ENCODE measurements at places on chromosomes 4 and X. TPM values are rescaled to one million over a fixed set of nuclear protein-coding genes. Genes with fewer than 3 reads are reported as not detected.

DNA sequence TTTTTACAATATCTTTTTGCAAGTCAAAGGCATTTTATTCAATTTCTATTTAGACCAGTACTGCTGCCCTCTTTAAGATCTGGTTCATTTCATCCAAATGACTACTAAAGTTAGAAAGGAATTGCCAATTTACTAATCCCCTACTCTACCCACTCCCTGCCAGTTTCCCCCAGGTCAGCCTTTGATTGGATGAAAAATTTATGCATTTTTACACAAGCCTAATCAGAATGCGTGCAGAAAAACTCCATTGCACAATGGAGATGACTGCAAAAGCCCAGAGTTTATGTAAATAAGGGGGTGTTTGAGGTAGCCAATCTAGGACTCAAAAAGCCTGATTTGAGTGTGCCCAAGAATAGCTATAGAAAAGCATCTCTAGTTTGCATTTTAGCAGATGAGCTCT, 310.6 kb downstream of the PABPC4L start:
- no peak for DNase-seq
- H3K36me3 ChIP-seq, result no peaks in the 10 kb centered on the region
- H3K27me3 ChIP-seq, result no peaks in the 10 kb centered on the region
- no peak overlapping the region for H3K27ac ChIP-seq

DNA sequence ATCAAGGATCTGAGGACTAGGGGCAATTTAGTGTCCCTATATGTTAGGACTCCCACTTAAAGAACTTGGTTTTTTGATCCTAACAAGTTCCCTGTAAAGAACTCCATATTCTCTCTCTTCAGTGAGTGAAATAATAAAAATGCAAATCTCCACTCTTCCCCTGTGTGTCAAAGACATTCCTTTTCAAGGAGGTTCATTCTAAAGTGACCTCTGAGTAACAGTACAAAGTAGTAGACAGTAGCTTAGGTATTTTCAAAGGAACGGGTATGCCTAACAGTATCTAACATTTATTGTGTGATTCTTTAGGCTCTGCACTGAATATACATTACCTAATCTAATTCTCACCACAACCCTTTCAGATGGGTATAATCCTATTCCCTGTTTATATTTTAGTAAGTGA, 58.4 kb upstream of the SCOC start:
- H3K4me3 ChIP-seq, result no peak overlapping the region
- DNase-seq, result no peak
- peaks cover 11% of the 10 kb centered on the region for H3K4me1 ChIP-seq
- no peaks in the 10 kb centered on the region for H3K36me3 ChIP-seq

- H3K27ac ChIP-seq, result no peak within 1 kb of the TSS
- no peak for DNase-seq
- H3K4me1 ChIP-seq, result no peaks in the 10 kb centered on the region
- peaks cover 24% of the 10 kb centered on the region for H3K27me3 ChIP-seq
- no peak within 1 kb of the TSS for H3K4me3 ChIP-seq
- H3K36me3 ChIP-seq, result no peaks in the 10 kb centered on the region
Measured at GRCh38 chrX:130385520-130385919, at the start of gene GPR119. Gene GPR119, minus strand, starts transcription at chrX:130385674. Its CDS starts 227 bp downstream, at chrX:130385447.

GRCh38 chr4:167688660-167689142, 403.6 kb upstream of the ANXA10 start:
- no peak for DNase-seq
- H3K36me3 ChIP-seq, result no peaks in the 10 kb centered on the region
- no peak overlapping the region for H3K27ac ChIP-seq
- peaks cover 3% of the 10 kb centered on the region for H3K4me1 ChIP-seq
- H3K4me3 ChIP-seq, result peak overlapping the region; percentile 22

GRCh38 chrX:22803353-22803752, 196.4 kb upstream of the DDX53 start:
- H3K36me3 ChIP-seq, result no peaks in the 10 kb centered on the region
- H3K4me1 ChIP-seq, result peaks cover 8% of the 10 kb centered on the region
- H3K27ac ChIP-seq, result no peak overlapping the region
- H3K4me3 ChIP-seq, result no peak overlapping the region
- no peaks in the 10 kb centered on the region for H3K27me3 ChIP-seq
- no peak for DNase-seq

DNA sequence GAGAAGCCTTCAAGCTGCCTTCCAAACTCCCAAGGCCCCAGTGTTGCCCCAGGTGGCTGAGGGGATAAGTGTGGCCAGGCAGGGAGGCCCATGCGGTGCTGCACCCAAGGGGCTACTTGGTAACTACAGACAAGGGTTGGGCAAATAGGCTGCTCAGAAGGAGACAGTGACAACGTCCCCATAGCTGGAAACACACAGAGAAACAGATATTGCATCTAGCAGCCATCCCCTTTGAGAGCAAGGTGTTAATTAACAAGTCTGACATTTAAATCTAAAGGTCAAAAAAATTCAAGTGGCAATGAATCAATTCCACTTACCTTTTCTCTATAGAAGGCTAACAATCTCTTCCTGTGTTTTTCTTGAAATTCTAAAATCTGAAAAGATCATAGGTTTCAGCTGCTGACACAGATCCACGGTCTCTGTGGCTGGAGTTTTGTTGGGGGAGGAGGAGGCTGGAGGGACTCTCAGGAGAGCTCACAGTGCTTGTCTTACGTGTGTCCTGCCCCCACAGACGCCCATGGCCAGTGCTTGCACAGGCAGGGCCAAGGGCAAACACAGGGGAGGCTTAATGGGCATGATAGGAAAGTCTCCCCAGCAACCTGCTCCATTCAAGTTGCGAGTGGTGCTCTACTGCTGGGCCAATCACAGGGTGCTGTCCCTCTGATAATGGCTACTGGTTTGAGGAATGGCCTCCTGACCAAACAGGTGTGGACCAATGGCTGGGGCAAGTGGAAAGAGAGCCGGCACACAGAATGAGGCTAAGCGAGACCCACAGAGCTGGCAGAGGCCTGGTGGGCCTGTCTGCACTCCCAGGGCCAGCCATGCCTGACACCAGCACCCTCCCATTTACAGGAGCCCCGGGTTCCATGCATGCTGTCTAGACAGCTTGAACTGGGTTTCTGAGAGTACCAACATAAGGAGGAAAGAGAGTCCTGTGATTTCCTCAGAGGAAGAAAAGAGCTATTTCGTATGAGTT, 22.6 kb downstream of the RNF212 start:
- no peak for DNase-seq
- H3K4me1 ChIP-seq, result no peaks in the 10 kb centered on the region
- H3K36me3 ChIP-seq, result no peaks in the 10 kb centered on the region
- H3K27ac ChIP-seq, result no peak overlapping the region
- peaks cover 5% of the 10 kb centered on the region for H3K27me3 ChIP-seq

DNA sequence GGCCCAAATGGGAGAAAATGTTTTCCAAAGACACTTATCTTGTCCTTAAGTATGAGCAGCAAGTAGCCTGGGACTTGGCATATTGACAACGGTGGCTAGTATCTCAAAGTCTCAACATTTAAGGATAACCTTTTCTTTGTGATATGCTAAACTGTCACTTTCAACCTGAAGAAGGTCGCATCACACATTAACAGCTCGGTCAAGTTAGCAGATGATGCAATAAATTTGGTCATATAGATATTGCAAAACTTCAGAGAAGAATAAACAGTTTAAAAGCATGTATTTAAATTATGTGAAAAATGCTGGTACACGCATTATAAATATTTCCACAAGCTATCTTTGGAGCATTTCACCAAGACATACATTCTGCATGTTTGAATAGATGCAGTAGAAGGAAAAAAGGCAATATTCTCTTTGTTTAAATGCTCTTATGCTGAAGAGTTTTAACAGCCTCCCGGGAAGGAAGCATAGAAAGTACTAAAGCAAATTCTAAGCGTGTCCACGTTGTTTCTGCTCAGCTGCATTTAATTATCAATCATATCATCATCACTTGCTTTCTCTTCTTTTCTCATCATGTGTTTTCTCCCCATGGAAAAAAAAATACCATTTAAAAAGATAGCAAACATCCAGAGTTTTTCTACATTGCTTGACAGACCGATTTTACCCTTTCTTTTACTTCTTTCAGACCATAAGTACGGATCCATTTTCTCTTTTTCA, 24.2 kb downstream of the ARHGAP6 start:
- no peak overlapping the region for H3K27ac ChIP-seq
- peaks cover 2% of the 10 kb centered on the region for H3K27me3 ChIP-seq
- H3K4me3 ChIP-seq, result no peak overlapping the region
- peaks cover 3% of the 10 kb centered on the region for H3K4me1 ChIP-seq

- H3K4me1 ChIP-seq, result peaks cover 19% of the 10 kb centered on the region
- no peak overlapping the region for H3K27ac ChIP-seq
- H3K36me3 ChIP-seq, result no peaks in the 10 kb centered on the region
- no peaks in the 10 kb centered on the region for H3K27me3 ChIP-seq
- H3K4me3 ChIP-seq, result no peak overlapping the region
- no peak for DNase-seq
Measured at GRCh38 chr4:104975617-104976016, 171.1 kb upstream of the TET2 start.

DNA sequence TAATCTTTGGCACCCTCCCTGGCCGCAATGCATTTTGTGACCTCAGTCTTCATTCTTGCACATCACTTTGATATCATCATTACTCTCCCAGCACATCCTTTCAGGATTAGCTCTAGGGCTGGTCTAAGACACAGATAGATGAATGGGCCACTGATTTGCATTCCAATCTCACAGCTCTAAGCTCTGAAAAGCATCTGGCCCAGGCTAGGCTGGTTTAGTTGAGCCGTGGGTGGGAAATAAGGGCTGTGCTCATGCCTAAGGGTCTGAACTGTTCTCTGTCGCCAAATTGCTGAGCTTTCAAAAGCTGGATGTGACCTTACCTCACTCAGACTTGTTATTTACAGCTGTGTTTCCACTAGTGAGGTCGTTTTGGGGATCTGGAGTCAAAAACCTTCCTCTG, 30.0 kb upstream of the SLC9A7 start:
- no peak overlapping the region for H3K4me3 ChIP-seq
- H3K27ac ChIP-seq, result no peak overlapping the region
- H3K27me3 ChIP-seq, result no peaks in the 10 kb centered on the region
- H3K4me1 ChIP-seq, result peaks cover 6% of the 10 kb centered on the region
- no peaks in the 10 kb centered on the region for H3K36me3 ChIP-seq
- DNase-seq, result no peak

Gene ETDA
- total RNA-seq, result not detected

Gene FHL1
- 26.8 TPM for total RNA-seq

Gene CTAG1A
- not detected for total RNA-seq

Gene NHS
- total RNA-seq, result 6.0 TPM

Gene AVPR2
- not detected for total RNA-seq

Gene CCKAR
- not detected for total RNA-seq

Gene ZIC3
- total RNA-seq, result not detected

All from mesothelial cell of epicardium (in vitro differentiated cells).